ENCODE measurements at places on chromosomes 3 and 15.

- H3K27ac ChIP-seq = no peak overlapping the region
- no peak overlapping the region for H3K4me3 ChIP-seq
- H3K36me3 ChIP-seq = peaks cover 64% of the 10 kb centered on the region
Measured at GRCh38 chr3:62266668-62267283, 106.6 kb downstream of the FEZF2 start.

- H3K4me3 ChIP-seq = no peak overlapping the region
- no peak overlapping the region for H3K27ac ChIP-seq
- H3K36me3 ChIP-seq = peaks cover 20% of the 10 kb centered on the region
Measured at GRCh38 chr3:43343185-43343584, 56.8 kb downstream of the SNRK start.

DNA sequence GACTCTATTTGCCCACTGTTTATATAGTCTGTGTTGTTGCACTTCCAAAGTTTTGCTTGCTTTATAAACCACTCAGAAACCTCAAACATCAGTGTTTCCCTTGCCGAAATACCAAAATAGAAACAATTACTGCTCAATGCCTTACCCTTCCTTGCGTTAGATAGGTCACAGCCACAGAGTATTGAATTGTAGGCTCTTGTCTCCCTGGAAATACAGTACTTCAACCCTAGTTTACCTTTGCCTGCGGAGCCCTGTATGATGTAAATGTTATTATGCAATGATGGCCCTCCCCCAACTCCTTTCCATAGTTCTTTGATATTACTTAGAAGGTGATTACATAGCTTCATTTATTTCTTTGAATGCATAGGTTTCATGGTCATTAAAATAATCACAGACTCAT lies 44.2 kb downstream of the SOX2 start:
- H3K4me3 ChIP-seq = no peak overlapping the region
- no peaks in the 10 kb centered on the region for H3K27me3 ChIP-seq
- peak overlapping the region; percentile 83 for H3K27ac ChIP-seq

DNA sequence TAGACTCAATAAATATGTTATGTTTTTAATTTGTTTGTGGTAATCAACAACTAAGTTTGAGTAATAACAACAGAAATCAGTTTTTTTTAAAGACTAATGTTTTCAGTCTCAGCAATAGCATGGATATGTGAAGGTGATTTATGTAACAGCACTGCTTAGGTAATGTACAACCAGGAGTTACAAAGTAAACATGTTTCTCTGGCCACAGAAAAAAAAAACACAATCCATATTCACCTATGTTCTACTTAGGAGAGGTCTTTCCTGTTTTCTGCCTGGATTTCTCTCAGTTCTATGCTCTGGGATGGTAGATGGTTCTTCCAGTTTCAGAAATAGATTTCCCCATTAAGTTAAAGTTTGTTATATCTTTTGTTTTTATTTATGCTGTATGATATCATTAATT lies 579.4 kb downstream of the SI start:
- no peak overlapping the region for H3K4me3 ChIP-seq
- no peak overlapping the region for H3K27ac ChIP-seq
- H3K27me3 ChIP-seq = no peaks in the 10 kb centered on the region
- H3K4me1 ChIP-seq = no peaks in the 10 kb centered on the region
- no peaks in the 10 kb centered on the region for H3K36me3 ChIP-seq

GRCh38 chr3:67831262-67831661 lies 176.8 kb upstream of the SUCLG2 start:
- no peak for DNase-seq
- H3K4me1 ChIP-seq = no peaks in the 10 kb centered on the region
- no peak overlapping the region for H3K27ac ChIP-seq
- H3K27me3 ChIP-seq = no peaks in the 10 kb centered on the region
- no peak overlapping the region for H3K4me3 ChIP-seq

- DNase-seq = no peak
- H3K27me3 ChIP-seq = no peaks in the 10 kb centered on the region
- H3K36me3 ChIP-seq = no peaks in the 10 kb centered on the region
Measured at GRCh38 chr3:182565916-182566796, 227.1 kb upstream of the ATP11B start.

- no peak for DNase-seq
- no peaks in the 10 kb centered on the region for H3K4me1 ChIP-seq
- H3K4me3 ChIP-seq = no peak overlapping the region
- no peaks in the 10 kb centered on the region for H3K27me3 ChIP-seq
- no peak overlapping the region for H3K27ac ChIP-seq
Measured at GRCh38 chr3:155178810-155179436, 98.8 kb downstream of the MME start.

GRCh38 chr15:48427960-48428547 lies 96.8 kb downstream of the DUT start:
- no peak overlapping the region for H3K27ac ChIP-seq
- no peak for DNase-seq
- H3K4me1 ChIP-seq = no peaks in the 10 kb centered on the region
- H3K36me3 ChIP-seq = peaks cover 26% of the 10 kb centered on the region
- H3K27me3 ChIP-seq = no peaks in the 10 kb centered on the region
- H3K4me3 ChIP-seq = no peak overlapping the region

DNA sequence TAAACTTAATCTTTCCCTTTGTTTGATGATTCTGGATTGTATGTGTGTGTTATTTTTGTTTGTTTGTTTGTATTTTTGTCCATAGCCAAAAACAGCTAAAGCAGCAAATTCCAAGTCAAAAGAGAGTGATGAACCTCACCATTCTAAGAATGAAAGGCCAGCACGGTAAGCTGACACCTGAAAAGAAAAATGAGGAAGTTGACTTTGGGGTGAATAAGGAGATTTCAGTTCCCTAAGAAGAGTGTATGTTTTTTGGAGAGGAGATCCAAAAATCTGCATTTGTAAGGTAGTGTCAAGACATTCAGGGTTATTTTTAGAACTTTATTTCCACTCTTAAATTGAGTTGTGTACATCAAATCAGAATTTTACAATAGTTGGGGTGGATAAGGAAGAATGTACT lies 52.3 kb upstream of the UTS2B start:
- H3K4me1 ChIP-seq = no peaks in the 10 kb centered on the region
- no peaks in the 10 kb centered on the region for H3K27me3 ChIP-seq
- peaks cover 4% of the 10 kb centered on the region for H3K36me3 ChIP-seq
- H3K27ac ChIP-seq = no peak overlapping the region
- H3K4me3 ChIP-seq = no peak overlapping the region

DNA sequence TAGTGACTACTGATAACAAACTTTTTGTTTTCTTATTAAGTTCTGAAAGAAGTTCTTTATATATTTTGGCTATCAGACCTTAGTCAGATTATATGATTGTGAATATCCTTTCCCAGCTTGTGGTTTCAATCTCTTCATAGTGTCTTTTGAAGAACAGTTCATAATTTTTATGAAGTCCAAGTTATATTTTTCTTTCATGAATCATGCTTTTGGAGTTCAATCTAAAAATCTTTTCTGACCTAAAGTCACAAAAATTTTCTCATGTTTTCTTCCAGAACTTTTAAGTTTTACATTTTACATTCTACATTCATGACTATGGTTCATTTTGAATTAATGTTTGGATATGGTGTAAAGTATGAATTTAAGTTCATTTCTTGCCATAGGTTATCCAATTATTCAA lies 34.2 kb upstream of the OCA2 start:
- no peaks in the 10 kb centered on the region for H3K4me1 ChIP-seq
- no peaks in the 10 kb centered on the region for H3K27me3 ChIP-seq
- H3K36me3 ChIP-seq = peaks cover 85% of the 10 kb centered on the region
- no peak overlapping the region for H3K27ac ChIP-seq
- H3K4me3 ChIP-seq = no peak overlapping the region
- DNase-seq = no peak

- peak overlapping the region; percentile 75 for H3K27ac ChIP-seq
- DNase-seq = no peak
- H3K27me3 ChIP-seq = no peaks in the 10 kb centered on the region
- H3K4me1 ChIP-seq = no peaks in the 10 kb centered on the region
- H3K4me3 ChIP-seq = peak overlapping the region; percentile 98
- H3K36me3 ChIP-seq = no peaks in the 10 kb centered on the region
Measured at GRCh38 chr15:49045751-49046219, 461 bp downstream of the SECISBP2L start.

- DNase-seq = no peak
- no peaks in the 10 kb centered on the region for H3K36me3 ChIP-seq
- peaks cover 25% of the 10 kb centered on the region for H3K4me1 ChIP-seq
- H3K27ac ChIP-seq = no peak overlapping the region
Measured at GRCh38 chr3:195250473-195251251, 20.3 kb downstream of the XXYLT1 start.

- no peak overlapping the region for H3K4me3 ChIP-seq
- no peak overlapping the region for H3K27ac ChIP-seq
- no peak for DNase-seq
Measured at GRCh38 chr3:196638861-196639482, 522 bp upstream of the NRROS start.

DNA sequence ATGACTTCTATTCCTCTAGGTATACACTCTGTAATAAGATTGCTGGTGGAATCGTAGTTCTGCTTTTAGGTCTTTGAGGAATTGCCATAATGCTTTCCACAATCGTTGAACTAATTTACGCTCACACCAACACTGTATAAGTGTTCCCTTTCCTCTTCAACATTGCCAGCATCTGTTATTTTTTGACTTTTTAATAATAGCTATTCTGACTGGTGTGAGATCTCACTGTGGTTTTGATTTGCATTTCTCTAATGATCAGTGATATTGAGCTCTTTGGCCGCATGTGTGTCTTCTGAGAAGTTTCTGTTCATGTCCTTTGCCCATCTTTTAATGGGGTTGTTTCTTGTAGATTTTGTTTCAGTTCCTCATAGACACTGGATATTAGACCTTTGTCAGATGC lies 12.8 kb downstream of the NXPE3 start:
- no peak for DNase-seq
- no peaks in the 10 kb centered on the region for H3K4me1 ChIP-seq
- no peaks in the 10 kb centered on the region for H3K27me3 ChIP-seq
- no peak overlapping the region for H3K4me3 ChIP-seq
- H3K36me3 ChIP-seq = peaks cover 7% of the 10 kb centered on the region
- no peak overlapping the region for H3K27ac ChIP-seq

DNA sequence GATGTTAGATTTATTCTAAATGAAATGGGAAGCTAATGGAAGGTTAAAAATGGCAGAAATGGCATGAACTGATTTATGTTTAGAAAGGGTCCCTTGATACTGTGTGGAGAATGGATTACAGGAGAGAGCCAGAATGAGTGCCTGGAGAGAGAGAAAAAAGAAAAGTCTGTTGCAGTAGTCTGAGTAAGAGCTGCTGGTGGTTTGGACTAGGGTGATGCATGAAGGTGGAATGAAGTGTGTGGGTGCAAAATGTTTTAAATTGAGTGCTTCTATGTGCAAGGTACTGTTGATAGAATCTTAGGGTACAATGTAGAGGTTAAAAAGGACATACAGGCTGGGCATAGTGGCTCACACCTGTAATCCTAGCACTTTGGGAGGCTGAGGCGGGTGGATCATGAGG lies 11.4 kb upstream of the MGA start:
- no peaks in the 10 kb centered on the region for H3K36me3 ChIP-seq
- H3K27ac ChIP-seq = no peak overlapping the region
- H3K27me3 ChIP-seq = no peaks in the 10 kb centered on the region

Measured in neuronal stem cell (in vitro differentiated cells).